ENCODE measurements at places on chromosomes 6 and 20.
A peak's percentile ranks its signal among the peaks of the same experiment; 100 is the strongest.

DNA sequence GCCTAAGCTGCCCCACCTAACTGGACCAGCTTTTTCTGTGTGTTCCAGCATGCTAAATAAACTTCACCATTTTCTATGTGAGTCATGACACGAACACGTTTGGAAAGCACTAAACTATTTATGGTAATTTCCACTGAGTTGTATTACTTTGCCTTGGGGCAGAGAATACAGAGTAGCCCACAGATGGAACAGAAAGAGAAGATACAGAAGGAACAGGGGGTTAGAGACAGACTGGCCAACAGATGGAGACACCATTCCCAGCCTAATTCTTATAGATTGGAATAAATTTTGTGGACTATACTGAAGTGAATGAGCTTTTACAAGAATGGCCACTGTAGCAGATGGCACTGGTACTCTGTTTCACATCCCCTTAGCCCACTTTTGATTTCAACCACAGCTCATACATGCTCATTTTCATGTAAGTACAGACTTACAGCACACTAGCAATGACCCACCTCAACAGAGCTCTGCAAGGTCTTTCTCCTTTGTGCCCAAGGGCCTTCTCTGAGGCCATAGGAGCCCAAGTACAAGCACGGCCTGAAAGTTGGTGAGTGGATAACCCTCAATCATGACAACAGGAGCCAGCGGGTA lies 13.1 kb upstream of the NT5DC1 start:
- ATAC-seq: peak; percentile 41

- no peak for ATAC-seq
These were observed 76.1 kb upstream of the NAA20 start for GRCh38 chr20:19940988-19941460.

- ATAC-seq: peak; percentile 14
These were observed 216.2 kb downstream of the NFATC2 start for GRCh38 chr20:51326201-51326819.

DNA sequence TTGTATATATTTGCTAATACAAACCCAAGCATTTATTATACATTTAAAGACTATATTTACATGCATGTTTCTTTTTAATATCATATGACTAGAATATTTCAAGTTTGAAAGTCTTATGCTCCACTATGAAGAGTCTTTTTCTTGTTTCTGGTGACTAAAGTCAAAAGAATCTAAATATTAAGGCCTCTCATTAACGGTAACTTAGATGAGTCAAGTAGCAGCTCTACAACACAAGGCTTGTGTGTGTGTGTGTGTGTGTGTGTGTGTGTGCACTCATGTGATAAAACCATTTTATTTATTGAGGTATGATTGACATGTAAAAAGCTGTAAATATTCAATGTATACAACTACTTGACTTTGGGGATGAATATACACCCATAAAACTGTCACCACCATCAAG lies 275.6 kb downstream of the TFAP2B start:
- no peak for ATAC-seq

GRCh38 chr6:68182386-68182785 lies 452.7 kb upstream of the ADGRB3 start:
- ATAC-seq: no peak

DNA sequence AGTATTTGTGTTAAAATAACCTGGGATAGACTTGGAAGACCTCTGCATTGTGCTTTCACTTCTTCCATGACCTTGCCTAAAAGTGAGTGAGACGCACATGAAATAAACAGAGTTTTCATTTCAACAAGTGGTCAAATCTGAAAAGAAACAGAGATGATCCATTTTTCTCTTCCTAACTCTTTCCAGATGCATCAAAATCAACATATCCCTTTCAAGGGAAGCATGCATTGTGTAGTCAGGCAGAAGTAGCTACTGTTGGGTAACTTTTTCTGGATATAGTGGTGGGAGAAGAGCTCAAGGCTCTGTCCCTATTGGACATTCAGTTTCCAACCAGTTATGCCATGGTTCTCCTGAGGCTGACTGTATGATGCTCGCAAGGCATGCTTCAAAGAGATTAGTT lies 233.0 kb upstream of the JAG1 start:
- peak; percentile 58 for ATAC-seq

- ATAC-seq: no peak
These were observed 244.2 kb upstream of the POU3F2 start for GRCh38 chr6:98590136-98590681.

- ATAC-seq: no peak
These were observed 96.8 kb downstream of the CDH26 start for GRCh38 chr20:60054716-60055634.

DNA sequence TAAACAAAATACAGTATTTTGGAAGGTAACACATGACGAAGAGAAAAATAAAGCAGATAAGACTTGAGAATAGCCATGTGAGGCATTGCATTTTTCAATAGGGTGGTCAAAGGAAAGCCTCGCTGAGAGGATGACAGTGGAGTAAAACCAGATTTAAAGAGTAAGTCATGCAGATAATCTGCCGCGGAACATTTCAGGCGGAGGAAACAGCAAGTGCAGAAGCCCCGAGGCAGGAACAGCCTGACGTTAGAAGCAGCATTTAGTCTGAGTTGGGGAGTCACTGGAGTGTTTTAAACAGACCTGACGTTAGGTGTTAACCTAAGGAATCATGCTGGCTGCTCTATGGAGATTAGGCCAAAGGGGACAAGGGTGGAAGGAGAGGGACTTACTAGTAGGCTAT lies 65.0 kb upstream of the VSTM2L start:
- no peak for ATAC-seq

DNA sequence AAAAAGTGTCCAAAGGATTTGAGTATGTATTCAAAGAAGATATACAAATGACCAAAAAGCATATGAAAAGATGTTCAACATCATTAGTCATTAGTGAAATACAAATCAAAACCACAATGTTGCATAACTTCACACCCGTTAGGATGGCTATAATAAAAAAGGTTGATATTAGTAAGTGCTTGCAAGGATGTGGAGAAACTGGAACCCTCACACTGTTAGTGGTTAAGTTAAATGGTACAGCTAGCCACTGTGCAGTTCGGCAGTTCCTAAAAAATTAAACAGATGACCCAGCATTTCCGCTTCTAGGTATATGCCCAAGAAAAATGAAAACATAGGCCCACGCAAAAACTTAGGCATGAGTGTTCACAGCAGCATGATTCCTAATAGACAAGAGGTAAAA lies 38.6 kb downstream of the IBTK start:
- no peak for ATAC-seq

- ATAC-seq: peak; percentile 99
These were observed 376.9 kb downstream of the PHF3 start for GRCh38 chr6:64012351-64013001.

DNA sequence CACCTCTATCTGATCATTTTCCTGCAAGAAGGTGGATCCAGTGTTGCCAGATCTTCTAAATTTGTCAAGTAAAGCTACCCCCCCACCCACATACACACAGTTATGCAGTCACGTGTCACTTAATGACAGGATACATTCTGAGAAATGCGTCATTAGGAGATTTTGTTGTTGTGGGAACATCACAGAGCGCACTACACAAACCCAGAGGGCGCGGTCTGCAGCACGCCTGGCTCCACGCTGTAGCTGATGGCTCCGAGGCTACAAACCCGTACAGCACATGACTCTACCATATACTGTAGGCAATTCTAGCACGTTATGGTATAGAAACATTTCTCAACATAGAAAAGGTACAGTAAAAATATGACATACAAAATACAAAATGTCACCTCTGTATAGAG lies 126.9 kb downstream of the SYCP2 start:
- no peak for ATAC-seq

- ATAC-seq: no peak
These were observed 78.4 kb downstream of the PRND start for GRCh38 chr20:4800131-4800530.

Measured in SK-N-SH treated with all-trans-retinoic acid at 6 μM for 48 hours (cell line).